ENCODE measurements at places on chromosomes 4 and X.

DNA sequence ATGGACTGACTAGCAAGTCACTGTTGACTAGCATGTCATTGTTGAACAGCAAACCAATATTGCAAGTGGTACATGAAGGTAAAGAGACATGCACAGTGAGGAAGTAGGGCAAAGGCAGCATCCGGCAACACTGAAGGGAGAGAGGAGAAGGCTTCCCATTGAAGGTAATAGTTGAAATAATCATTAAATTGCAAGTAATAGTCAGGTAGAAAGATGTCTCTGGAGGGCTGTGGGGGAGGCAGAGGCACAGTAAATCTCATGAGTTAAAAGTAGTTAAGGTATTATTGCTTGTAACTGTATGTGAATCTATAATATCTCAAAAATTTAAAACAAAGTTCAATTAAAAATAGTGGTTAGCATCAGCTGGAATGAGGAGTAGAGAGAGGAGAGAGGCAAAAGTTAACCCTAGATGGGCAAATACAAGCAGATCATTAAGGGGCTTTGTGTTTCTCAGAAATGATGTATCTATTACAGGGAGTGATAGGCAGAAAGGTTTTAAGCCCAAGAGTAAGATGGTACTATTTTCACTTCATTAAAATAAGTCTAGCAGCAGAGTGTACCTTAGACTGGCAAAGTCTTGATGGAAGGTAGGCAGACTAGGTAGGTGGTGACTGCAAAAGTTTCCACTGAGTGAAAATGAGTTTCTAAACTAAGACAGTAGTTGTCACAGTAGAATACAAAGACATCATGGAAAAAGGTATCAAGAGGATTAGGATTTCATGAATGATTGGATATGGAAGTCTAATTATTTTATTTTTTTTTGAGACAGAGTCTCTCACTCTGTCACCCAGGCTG lies 776.6 kb downstream of the RAB28 start:
- no peak for DNase-seq
- H3K36me3 ChIP-seq: no peaks in the 10 kb centered on the region
- no peaks in the 10 kb centered on the region for H3K27me3 ChIP-seq
- H3K4me1 ChIP-seq: no peaks in the 10 kb centered on the region

GRCh38 chr4:71648448-71648847 lies 135.4 kb downstream of the GC start:
- DNase-seq: no peak
- H3K4me3 ChIP-seq: no peak overlapping the region
- no peak overlapping the region for H3K27ac ChIP-seq
- no peaks in the 10 kb centered on the region for H3K36me3 ChIP-seq
- H3K4me1 ChIP-seq: no peaks in the 10 kb centered on the region
- no peaks in the 10 kb centered on the region for H3K27me3 ChIP-seq

- peak overlapping the region; percentile 42 for H3K27ac ChIP-seq
- no peaks in the 10 kb centered on the region for H3K27me3 ChIP-seq
- no peaks in the 10 kb centered on the region for H3K4me1 ChIP-seq
- DNase-seq: no peak
These were observed 254.2 kb downstream of the CBR4 start for GRCh38 chr4:168755598-168756477.

GRCh38 chr4:44237643-44238042 lies 211.0 kb downstream of the KCTD8 start:
- H3K4me1 ChIP-seq: no peaks in the 10 kb centered on the region
- DNase-seq: no peak
- H3K27ac ChIP-seq: no peak overlapping the region
- H3K27me3 ChIP-seq: no peaks in the 10 kb centered on the region
- no peaks in the 10 kb centered on the region for H3K36me3 ChIP-seq

GRCh38 chr4:122548452-122548851 lies 72.4 kb downstream of the IL21 start:
- no peaks in the 10 kb centered on the region for H3K27me3 ChIP-seq
- H3K4me1 ChIP-seq: no peaks in the 10 kb centered on the region
- H3K4me3 ChIP-seq: no peak overlapping the region
- no peak for DNase-seq
- no peaks in the 10 kb centered on the region for H3K36me3 ChIP-seq

DNA sequence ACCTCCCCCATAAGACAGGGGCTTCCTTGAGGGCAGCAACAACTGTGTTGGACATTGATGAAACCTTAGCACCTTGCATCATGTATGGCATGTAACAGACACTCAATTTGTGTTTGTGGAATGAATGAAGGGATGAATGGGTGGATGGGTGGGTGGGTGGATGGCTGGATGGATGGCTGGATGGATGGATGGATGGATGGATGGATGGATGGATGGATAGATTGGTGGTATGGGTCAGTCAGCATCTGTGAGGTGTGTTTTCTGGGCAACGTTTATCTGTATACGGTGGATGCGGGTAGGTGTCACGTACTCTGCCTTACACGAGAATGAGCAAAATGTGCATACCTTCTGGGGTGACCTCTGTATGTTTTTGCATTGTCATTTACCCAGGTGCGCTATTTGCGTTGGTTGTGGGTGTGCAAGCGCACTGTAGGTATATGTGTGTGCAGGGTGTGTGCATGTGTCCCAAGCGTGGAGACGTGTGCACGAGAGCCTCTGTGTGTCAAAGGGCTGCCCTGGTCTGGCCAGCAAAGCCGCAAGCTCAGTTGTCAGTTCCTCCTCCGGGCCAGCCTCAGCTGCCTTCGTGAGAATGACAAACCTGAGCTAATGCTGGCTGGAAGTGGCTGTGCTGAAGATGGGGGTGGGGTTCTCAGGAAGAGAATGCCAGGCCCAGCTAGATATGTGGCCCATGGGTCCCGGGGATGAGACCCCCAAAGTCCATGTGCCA lies 26.5 kb downstream of the ELF4 start:
- H3K27me3 ChIP-seq: no peaks in the 10 kb centered on the region
- no peaks in the 10 kb centered on the region for H3K4me1 ChIP-seq
- no peak overlapping the region for H3K4me3 ChIP-seq

DNA sequence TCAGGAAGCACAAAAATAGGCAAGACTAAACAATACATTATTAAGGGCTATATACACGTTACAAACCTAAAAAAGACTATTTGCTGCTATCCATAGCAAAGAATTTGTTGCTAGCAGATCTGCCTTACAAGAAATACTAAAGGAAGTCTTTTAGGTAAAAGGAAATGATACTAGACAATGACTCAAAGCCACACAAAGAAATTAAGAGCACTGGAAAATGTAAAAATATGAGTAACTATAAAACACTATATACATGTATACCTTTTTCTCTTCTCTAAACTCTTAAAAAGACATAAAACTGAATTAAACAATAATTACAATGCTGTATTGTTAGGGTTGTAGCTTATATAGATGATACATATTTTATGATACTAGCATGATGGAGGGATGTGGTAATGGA lies 25.7 kb downstream of the SLC9A7 start:
- H3K4me1 ChIP-seq: no peaks in the 10 kb centered on the region
- H3K36me3 ChIP-seq: no peaks in the 10 kb centered on the region
- H3K27me3 ChIP-seq: no peaks in the 10 kb centered on the region
- H3K27ac ChIP-seq: no peak overlapping the region
- no peak overlapping the region for H3K4me3 ChIP-seq

DNA sequence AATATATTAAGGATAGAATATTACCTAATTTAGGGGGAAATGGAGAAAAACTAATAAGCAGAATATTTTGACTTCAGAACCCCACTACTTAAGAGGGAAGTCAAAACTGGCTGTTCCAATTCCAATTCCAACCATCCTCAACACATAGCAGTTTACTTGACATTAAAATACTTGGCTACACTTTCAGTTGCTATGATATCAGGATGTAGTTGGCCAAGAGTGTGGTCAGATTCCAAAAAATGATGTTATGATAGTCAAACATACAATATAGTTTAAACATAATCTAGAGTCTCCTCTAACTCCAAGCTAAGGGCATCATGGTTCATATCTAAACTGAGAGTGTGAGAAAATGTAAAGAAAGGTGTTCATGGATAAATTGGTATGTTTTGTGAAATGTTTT lies 16.5 kb upstream of the SMIM14 start:
- H3K4me1 ChIP-seq: no peaks in the 10 kb centered on the region
- H3K36me3 ChIP-seq: no peaks in the 10 kb centered on the region
- DNase-seq: no peak

DNA sequence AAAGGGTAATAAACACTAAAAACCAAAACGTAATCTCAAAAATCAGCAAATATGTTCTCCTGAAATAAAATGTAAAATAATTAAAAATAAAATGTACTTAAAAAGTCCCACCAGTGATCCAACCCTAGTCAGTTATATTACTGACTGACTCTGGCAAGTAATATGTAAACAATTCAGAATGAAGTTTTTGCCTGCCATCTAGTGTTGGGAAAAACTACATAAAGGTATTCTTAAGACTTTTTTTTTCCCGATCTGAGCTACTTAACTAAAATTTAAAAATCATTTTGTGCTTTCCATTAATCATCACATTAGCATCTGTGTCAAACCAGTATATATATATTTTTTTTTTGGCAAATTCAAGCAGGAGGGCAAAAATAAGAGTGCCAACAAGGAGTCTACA lies 24.0 kb downstream of the RCHY1 start:
- no peaks in the 10 kb centered on the region for H3K36me3 ChIP-seq
- no peak overlapping the region for H3K4me3 ChIP-seq

- H3K27ac ChIP-seq: no peak overlapping the region
- H3K4me3 ChIP-seq: no peak overlapping the region
- H3K36me3 ChIP-seq: no peaks in the 10 kb centered on the region
- no peaks in the 10 kb centered on the region for H3K27me3 ChIP-seq
These were observed 59.1 kb downstream of the SCD5 start for GRCh38 chr4:82739287-82740190.

- no peak for DNase-seq
- no peaks in the 10 kb centered on the region for H3K36me3 ChIP-seq
- no peaks in the 10 kb centered on the region for H3K4me1 ChIP-seq
- H3K27ac ChIP-seq: no peak overlapping the region
- no peaks in the 10 kb centered on the region for H3K27me3 ChIP-seq
These were observed 80.9 kb downstream of the C4orf33 start for GRCh38 chr4:129176864-129177263.

DNA sequence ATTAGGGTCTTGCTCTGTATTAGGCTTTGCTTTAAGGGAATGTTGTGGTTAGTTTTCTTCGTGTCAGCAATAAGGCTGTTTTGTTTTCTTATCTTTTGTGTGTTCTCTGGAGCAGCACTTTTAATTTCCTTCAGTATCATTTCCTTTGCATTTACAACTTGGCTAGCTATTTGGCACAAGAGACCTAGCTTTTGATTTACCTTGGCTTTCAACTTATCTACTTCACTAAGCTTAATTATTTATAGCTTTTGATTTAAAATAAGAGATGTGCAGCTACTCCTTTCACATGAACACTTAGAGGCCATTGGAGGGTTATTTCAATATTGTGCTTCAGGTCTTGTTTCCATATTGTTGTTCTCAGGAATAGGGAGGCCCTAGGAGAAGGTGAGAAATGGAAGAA lies 68.2 kb downstream of the FAT4 start:
- no peak overlapping the region for H3K27ac ChIP-seq
- DNase-seq: no peak
- no peaks in the 10 kb centered on the region for H3K27me3 ChIP-seq
- no peak overlapping the region for H3K4me3 ChIP-seq
- no peaks in the 10 kb centered on the region for H3K36me3 ChIP-seq

- no peaks in the 10 kb centered on the region for H3K36me3 ChIP-seq
- DNase-seq: no peak
- H3K4me3 ChIP-seq: no peak overlapping the region
These were observed 18.5 kb upstream of the SEPTIN11 start for GRCh38 chr4:76931087-76931486.

DNA sequence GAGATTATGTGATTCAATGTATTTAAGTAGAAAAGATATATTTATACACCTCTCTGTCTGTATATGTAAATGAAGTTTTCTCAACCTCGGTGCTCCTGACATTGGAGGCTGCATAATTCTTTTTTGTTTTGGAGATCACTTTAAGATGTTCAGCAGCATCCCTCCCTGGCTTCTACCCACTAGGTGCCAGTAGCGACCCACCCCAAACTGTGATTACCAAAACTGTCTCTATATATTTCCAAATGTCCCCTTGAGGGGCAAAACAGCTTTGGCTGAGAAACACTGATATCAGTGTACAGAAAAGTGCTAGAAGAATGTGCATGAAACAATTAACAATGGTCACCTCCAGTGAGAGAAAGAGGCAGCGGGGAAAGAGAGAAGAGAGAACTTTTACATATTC lies 51.2 kb downstream of the DCX start:
- H3K27ac ChIP-seq: no peak overlapping the region
- H3K4me1 ChIP-seq: no peaks in the 10 kb centered on the region
- DNase-seq: no peak
- H3K4me3 ChIP-seq: no peak overlapping the region

GRCh38 chr4:26863512-26863911 lies 2.9 kb downstream of the STIM2 start:
- no peaks in the 10 kb centered on the region for H3K4me1 ChIP-seq
- no peaks in the 10 kb centered on the region for H3K36me3 ChIP-seq
- no peak overlapping the region for H3K4me3 ChIP-seq
- H3K27ac ChIP-seq: no peak overlapping the region

DNA sequence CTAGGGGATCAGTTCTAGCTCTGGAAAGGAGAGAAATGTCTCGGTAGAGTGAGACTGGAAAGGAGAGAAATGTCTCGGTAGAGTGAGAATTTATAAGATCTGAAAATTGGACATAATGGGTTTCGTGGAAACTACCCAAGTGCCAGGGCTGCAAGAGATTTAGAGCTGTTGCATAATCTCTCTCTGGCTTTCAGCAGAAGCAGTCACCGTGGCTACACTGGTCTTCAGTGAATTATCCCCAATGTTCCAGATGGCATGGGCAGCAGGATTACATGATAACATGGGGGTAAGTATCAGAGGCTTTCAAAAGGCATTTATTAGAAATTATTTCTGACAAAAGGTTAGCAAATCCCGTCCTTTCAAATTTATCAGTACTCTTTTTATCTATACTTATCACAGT lies 435.5 kb downstream of the NKX6-1 start:
- no peaks in the 10 kb centered on the region for H3K36me3 ChIP-seq
- DNase-seq: no peak
- H3K27ac ChIP-seq: no peak overlapping the region
- no peaks in the 10 kb centered on the region for H3K4me1 ChIP-seq
- H3K4me3 ChIP-seq: no peak overlapping the region
- H3K27me3 ChIP-seq: no peaks in the 10 kb centered on the region

DNA sequence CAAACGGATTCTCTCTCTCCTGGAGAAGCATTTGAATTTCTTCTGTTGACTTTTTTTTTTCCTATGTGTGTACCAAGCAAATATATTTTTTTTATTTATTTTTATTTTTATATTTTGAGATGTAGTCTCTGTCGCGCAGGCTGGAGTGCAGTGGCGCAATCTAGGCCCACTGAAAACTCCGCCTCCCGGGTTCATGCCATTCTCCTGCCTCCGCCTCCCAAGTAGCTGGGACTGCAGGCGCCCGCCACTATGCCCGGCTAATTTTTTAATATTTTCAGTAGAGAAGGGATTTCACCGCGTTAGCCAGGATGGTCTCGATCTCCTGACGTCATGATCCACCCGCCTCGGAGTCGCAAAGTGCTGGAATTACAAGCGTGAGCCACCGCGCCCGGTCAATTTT lies 549.5 kb upstream of the GNPDA2 start:
- no peaks in the 10 kb centered on the region for H3K4me1 ChIP-seq
- H3K36me3 ChIP-seq: no peaks in the 10 kb centered on the region
- H3K4me3 ChIP-seq: no peak overlapping the region
- H3K27ac ChIP-seq: peak overlapping the region; percentile 38

Data from uterus (tissue), 4 donors.